Activated T-cell treated with anti-CD3 and anti-CD28 coated beads, Interleukin-2, amount 50 U/mL, for 72 hours (primary cell): ENCODE measurements at places on chromosomes 7 and 10.
A peak's percentile ranks its signal among the peaks of the same experiment; 100 is the strongest.

GRCh38 chr7:77975672-77976480, 177.3 kb downstream of the PHTF2 start:
- peaks cover 5% of the 10 kb centered on the region for H3K4me1 ChIP-seq
- H3K36me3 ChIP-seq, result no peaks in the 10 kb centered on the region

DNA sequence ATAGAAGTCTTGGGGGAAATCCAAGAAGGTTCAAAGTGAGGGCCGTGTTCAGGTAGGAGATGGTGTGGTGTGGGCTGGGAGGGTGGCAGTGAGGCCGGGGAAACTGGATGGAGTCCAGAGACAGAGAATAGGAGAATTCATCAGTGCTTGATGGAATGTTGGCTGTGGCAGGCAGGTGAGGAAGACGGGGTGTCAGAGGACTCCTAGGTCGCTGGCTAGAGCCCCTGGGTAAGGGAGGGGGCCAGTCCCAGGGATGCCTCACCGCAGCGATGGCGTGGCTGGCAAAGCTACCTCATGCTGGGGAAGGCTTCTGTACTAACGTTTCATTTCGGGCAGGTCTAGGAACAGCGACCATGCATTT, 373.0 kb downstream of the RPS24 start:
- H3K27me3 ChIP-seq, result peaks cover 19% of the 10 kb centered on the region
- no peaks in the 10 kb centered on the region for H3K36me3 ChIP-seq
- DNase-seq, result no peak
- peaks cover 6% of the 10 kb centered on the region for H3K4me1 ChIP-seq
- H3K4me3 ChIP-seq, result peak overlapping the region; percentile 74

- no peak overlapping the region for H3K4me3 ChIP-seq
- H3K36me3 ChIP-seq, result no peaks in the 10 kb centered on the region
- no peak for DNase-seq
- peaks cover 42% of the 10 kb centered on the region for H3K27me3 ChIP-seq
These were observed 3.3 kb downstream of the CHN2 start for GRCh38 chr7:29197916-29198315.

GRCh38 chr10:58372607-58373441, 12.4 kb upstream of the TFAM start:
- H3K4me3 ChIP-seq, result no peak overlapping the region
- no peaks in the 10 kb centered on the region for H3K4me1 ChIP-seq
- no peaks in the 10 kb centered on the region for H3K27me3 ChIP-seq
- no peaks in the 10 kb centered on the region for H3K36me3 ChIP-seq
- no peak for DNase-seq
- no peak overlapping the region for H3K27ac ChIP-seq

DNA sequence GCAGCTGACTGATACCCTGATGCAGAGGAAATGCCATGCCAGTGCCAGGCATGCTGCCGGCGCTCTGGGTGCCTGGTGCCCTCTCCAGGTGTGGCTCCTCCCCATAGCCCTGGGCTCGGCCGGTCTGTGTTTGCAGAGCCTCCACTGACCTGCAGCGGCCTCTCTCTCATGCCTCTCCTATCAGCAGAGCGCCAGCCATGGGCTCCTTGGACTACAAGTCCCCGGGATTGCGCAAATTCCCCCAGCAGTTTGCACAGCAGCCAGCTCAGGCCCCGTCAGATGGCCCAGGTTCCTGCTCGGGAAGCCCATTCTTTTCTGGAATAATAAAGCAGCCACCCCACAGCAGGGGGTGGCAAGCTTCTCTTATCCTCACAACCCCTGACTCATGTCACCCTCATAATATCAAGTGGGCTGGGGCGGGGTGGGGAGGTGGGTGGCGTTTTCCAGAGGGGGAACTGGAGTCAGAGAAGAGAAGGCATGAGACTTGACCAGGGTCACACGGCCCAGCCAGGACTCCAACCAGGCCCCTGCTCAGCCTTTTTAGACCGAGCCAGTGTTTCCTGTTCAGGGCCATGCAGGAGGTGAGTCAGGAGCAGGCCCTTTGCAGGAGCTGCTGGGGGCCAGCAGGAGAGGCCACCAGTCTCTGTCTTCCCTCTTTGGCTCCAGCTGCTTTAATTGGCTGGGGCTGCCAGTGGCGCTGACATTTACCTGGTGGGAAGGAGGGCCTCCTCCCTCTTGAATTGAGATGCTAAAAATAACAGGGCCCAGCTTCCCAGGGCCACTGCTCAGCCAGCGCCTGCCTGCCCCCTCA, 58.6 kb downstream of the ZMIZ1 start:
- no peaks in the 10 kb centered on the region for H3K27me3 ChIP-seq
- H3K4me1 ChIP-seq, result peaks cover 4% of the 10 kb centered on the region
- no peak overlapping the region for H3K4me3 ChIP-seq
- H3K27ac ChIP-seq, result no peak overlapping the region

- peaks cover 8% of the 10 kb centered on the region for H3K36me3 ChIP-seq
- no peak for DNase-seq
- peaks cover 65% of the 10 kb centered on the region for H3K4me1 ChIP-seq
- H3K27ac ChIP-seq, result no peak overlapping the region
- H3K4me3 ChIP-seq, result no peak overlapping the region
These were observed 175.0 kb downstream of the CCDC71L start for GRCh38 chr7:106485919-106486318.

DNA sequence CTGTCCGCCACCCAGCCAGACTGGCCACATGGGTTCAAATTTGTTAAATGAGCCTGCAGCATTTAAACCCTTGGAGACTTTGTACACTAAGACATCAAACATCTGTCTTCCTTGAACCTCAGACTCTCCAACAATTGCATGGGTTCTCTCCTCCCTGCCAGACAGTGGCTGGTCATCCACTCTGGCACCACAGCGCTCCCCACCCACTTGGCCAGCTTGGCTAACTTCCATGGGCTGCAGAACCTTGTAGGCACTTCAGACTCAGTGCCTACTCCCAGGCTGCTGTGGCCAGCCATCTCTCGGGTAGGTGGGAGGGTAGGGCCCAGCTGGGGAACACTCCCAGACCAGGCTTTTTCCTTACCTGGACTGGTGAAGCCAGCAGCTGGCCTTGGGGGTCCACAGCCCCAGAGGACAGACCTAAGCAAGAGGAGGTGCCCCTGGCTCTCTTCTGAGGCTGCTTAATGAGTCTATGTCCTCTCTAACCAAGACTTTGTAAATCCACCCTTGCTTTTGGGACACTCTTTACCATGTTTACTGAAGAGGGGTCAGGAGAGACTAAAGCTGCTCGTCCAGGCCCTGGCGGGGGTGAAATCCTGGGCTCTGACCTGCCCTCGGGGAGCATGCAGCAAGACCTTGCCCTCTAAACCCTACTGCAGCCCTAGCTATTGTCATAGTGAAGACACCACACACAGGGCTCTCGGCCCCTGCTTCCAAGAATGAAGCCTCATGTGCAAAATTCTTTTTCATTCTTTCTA, 82.7 kb downstream of the ARHGAP22 start:
- no peak overlapping the region for H3K4me3 ChIP-seq
- no peaks in the 10 kb centered on the region for H3K36me3 ChIP-seq
- peaks cover 7% of the 10 kb centered on the region for H3K4me1 ChIP-seq

DNA sequence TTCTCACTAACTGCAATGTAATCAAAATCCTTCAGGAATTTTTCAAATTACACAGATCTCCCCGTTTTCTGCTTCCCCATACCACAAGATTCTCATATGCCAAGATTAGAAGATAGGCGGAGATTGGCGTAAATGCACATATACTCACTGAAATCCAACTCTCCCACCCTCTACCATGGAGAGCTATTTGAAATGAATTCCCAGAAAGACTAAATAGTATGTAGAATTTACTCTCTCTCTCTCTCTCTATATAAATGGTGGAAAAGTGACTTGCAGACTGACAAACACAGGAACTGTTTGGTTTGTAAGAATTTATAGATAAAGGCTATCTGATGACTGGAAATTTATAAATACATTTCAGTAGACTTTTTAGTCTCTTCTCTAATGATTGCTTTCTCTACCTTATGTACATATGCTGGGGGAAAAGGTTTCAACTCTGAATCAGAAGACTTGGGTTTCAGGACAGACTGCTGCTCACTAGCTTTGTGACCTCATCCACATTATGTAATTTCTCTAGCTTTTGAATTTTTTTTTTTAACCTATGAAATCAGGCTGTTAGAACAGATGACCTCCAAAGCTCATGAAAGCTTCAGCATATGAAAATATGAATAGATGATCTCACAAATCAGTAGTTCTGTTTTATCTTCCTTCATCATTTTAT, 67.8 kb upstream of the CSTF2T start:
- no peak overlapping the region for H3K4me3 ChIP-seq
- H3K4me1 ChIP-seq, result no peaks in the 10 kb centered on the region
- peaks cover 23% of the 10 kb centered on the region for H3K27me3 ChIP-seq
- no peak overlapping the region for H3K27ac ChIP-seq
- no peaks in the 10 kb centered on the region for H3K36me3 ChIP-seq
- no peak for DNase-seq

DNA sequence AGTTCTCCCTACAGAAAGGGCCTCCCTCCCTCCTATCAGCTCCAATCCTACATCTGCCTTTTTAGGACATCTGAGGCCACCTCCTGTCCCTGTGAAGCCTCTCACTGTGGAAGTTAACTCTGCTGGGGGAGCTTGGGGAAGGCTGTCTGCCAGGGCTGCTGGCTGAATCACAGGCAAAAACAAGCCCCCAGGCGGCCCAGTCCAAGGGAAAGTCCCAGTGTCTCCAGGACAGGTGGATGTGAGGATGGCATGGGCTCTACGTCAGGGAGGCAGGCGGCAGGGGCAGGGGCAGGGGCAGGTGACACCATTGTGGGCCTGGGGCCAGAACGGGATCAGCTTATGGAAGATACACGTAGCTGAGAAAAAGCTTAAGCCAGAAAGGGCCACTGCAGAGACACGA, 240.2 kb downstream of the MAD1L1 start:
- no peak overlapping the region for H3K27ac ChIP-seq
- H3K27me3 ChIP-seq, result no peaks in the 10 kb centered on the region
- no peaks in the 10 kb centered on the region for H3K36me3 ChIP-seq
- DNase-seq, result no peak

- no peaks in the 10 kb centered on the region for H3K36me3 ChIP-seq
- no peaks in the 10 kb centered on the region for H3K4me1 ChIP-seq
- H3K27me3 ChIP-seq, result peaks cover 16% of the 10 kb centered on the region
- DNase-seq, result no peak
- no peak overlapping the region for H3K27ac ChIP-seq
- H3K4me3 ChIP-seq, result no peak overlapping the region
These were observed 110.1 kb upstream of the KIF5B start for GRCh38 chr10:32166365-32166764.

DNA sequence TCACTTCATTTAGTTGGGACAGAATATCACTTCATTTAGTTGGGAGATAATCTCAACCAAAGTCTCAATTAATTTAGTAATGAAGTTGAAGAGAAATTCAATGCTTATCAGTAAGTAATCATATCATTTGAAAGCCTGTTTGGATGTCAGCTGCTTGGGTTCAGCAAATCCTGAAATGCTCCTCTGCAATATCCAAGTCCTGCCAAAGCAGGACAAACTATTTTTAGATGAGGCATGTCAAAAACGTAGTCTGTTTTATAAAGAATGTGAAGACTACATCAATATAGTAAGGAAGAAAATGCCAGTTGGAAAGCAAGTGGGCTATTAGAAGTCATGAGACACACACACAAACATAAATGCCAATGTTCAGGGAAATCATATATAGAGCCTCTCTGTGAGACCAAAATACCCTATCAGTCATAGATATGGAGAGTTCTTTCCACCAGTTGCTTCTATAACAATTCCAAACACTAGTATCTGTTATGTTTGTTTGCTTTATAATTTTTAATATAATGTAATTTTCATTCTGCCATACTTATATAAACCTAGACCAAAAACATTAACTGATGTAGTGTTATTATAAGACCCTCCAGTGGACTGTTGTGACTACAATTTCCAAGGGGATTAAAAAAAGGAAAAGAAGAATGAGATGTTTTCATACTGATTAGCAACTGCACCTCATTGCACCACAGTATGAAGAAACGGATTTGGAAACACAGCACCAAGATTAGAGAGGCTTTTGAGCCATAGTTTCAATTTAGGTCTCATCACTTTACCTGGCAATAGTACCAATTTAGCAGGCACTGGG, 160.7 kb downstream of the LRRTM3 start:
- H3K27me3 ChIP-seq, result no peaks in the 10 kb centered on the region
- H3K27ac ChIP-seq, result no peak overlapping the region

DNA sequence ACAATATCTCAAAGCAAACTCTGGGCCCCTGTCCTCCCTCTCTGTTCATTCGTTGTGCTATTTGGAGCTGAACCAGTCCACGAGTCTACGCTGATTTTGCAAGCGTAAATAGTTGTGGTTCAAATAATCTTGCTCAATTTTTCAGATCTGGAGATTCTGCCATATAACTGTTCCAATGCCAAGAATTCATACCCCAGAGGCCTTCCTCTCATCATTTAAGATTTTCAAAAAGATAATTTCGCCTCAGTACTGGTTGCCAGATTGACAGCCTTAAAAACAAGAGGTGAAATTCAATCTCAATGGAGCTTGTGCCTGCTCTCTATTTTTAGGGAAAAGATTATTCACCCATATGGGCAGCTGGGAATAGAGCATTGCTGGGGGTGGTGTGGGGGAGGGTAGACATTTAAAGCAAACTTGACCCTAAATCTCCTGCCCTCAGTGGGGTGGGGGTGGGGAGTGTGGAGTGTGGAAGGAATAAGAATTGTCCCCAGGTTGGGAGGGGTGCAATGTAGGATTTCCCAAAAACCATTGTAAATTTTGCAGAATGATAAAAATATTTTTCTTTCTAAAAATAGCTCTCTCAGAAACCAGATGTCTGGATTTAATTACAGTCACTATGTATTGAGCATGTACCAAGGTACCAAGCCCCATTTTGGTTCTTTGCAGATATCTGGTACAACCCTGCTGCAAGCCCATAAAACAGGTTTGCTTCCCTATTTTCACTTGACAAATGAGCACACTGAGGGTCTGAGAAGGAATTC, 104.7 kb upstream of the EEPD1 start:
- H3K27ac ChIP-seq, result no peak overlapping the region
- H3K4me3 ChIP-seq, result no peak overlapping the region
- H3K36me3 ChIP-seq, result no peaks in the 10 kb centered on the region
- no peaks in the 10 kb centered on the region for H3K4me1 ChIP-seq
- DNase-seq, result no peak

- H3K36me3 ChIP-seq, result peaks cover 21% of the 10 kb centered on the region
- H3K27ac ChIP-seq, result peak overlapping the region; percentile 48
- no peaks in the 10 kb centered on the region for H3K27me3 ChIP-seq
- peaks cover 70% of the 10 kb centered on the region for H3K4me1 ChIP-seq
These were observed 37.4 kb upstream of the PRKCQ start for GRCh38 chr10:6617309-6618076.

DNA sequence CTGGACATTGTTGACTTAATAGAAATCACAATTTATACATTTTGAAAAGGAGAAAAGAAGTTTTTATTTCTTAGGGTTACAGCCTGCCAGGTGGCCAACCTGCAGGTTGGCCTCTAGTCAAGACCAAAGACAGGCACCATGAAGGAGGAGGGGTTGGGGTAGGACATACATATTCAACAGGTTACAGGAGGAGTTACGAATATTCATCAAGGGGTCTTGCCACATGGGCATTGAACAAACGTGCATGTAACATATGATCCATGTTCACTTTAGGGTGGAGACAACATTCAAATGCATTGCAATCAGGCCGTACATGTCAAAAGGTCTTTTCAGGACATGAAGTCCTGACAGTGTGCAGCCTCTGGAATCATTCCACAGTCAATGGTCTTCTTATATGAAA, 246.2 kb upstream of the AKR1E2 start:
- no peak for DNase-seq
- no peaks in the 10 kb centered on the region for H3K4me1 ChIP-seq
- H3K27ac ChIP-seq, result no peak overlapping the region
- H3K27me3 ChIP-seq, result peaks cover 31% of the 10 kb centered on the region
